ENCODE measurements at places on chromosomes 6 and 20.

- no peak for DNase-seq
Observed at GRCh38 chr6:88454658-88455057, 288.5 kb upstream of the CNR1 start.

- DNase-seq: no peak
Observed at GRCh38 chr20:62466806-62467537, 8.8 kb downstream of the GATA5 start.

GRCh38 chr6:112910256-112910655 is 563.1 kb downstream of the RFPL4B start:
- no peak for DNase-seq

GRCh38 chr20:62391165-62392076 is 4.5 kb downstream of the RPS21 start:
- DNase-seq: no peak

- no peak for DNase-seq
Observed at GRCh38 chr6:136549300-136550044, 750 bp downstream of the MAP7 start.

DNA sequence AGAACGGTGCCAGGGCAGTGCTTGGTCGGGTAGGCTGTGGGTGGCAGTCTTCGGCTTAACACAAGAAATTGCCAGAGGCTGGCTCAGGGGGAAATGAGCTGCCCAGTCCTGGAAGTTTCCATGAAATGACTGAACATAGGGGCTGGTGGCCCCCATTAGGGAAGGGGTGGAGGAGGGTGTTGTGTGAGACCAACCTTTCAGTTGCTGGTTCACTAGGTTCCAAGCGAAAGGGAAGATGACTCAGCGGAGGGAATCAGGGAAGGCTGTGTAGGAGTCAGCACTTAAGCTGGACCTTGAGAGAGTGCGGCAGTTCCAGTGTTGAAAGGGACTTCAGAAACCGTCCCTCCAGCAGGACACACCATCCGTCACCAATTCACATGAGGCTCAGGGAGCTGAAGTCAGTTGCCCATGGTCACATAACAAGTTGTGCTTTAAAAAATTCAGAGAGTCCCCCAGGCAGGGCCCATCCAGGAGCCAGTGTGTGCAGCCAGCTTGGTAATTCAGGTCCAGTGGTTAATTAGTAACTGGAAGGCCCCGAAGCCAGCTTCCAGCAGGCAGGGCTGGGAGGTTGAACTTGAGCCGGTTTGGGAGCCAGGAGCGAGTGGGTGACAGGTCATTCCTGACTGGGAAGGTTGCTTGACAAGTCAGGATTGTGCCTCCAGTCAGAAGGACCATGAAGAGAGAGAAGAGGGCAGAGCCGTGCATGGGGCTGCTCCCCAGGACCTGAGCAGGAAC is at the start of gene SGK2:
Gene SGK2 (plus strand): TSS at position 616 of the 735 bp plus-strand sequence. CDS start 7,469 bp downstream, outside the sequence.
- DNase-seq: no peak

DNA sequence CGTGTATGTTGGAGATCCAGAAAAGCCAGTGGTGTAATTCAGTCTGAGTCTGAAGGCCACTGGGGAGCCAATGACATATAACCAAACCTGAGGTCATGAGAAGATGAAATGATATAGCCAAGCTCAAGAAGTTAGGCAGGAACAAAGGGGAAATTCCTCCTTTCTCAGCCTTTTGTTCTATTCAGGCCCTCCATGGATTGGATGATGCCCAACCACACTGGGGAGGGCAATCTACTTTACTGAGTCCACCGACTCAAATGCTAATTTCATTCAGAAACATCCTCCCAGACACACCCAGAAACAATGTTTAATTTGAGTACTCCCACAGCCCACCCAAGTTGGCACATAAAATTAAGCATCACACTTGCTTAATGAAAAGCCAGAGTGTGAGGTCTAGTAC is 183.6 kb downstream of the GJA1 start:
- no peak for DNase-seq

DNA sequence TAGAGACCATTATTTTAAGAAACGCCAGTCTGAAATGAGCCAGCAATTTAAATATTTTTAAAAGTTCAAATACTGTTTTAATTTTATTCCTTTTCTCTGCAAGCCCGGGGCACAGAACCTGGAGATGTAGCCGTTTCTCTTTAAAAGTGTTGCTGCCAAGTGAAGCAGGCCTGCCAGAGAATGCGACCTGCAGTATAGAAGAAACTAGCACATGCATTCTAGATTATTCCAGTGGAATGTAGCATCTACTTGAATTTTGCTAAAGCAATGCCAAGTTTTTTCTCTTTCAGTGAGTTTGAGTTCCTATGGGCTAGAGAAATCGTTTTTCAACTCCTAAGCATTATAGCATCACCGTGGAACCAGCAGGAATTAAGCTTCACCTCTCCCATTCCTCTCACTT is 101.3 kb downstream of the QRSL1 start:
- DNase-seq: no peak

DNA sequence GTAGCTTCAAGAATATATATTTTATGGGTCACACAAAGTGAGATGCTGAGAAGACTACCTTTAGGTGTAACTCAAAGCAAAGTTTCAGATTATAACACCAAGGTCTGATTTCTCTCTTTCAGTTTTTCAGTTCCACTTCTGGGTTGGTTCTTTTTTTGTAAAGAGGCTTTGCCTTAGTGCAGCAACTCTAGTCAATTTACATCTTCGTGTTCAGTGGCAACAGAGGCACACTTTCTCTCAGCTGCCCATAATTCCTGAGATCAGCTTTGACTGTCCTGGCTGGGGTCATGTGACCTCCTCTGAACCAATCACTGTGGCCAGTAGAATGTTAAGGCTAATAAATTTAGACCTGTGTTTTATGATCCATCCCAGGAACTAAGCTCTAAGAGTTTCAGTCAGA is 120.2 kb downstream of the TINAG start:
- DNase-seq: no peak

DNA sequence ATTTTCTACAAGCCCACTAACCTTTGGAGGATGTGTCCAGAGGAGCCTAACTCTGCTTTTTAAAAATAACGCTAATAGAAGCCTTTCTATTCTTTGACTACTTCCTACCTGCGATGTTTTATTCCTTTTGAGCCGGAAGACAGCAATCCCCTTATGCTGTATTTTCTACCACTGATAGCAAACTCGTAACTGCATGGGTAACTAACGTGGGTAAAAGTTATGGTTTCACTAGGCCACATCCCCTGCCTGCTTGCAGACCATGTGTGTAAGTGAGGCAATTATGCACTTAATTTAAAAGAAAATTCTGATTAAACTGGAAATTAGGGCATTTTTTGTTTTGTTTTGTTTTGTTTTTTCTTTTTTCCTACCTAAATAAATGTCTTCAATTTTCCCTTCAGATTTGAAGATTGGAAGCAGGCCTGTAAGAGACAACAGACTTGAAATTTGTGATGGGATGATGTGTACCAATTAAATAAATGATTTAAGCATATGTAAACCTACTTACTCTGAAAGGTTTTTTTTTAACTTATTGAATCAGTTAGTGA is 931 bp downstream of the UFL1 start:
- DNase-seq: no peak

DNA sequence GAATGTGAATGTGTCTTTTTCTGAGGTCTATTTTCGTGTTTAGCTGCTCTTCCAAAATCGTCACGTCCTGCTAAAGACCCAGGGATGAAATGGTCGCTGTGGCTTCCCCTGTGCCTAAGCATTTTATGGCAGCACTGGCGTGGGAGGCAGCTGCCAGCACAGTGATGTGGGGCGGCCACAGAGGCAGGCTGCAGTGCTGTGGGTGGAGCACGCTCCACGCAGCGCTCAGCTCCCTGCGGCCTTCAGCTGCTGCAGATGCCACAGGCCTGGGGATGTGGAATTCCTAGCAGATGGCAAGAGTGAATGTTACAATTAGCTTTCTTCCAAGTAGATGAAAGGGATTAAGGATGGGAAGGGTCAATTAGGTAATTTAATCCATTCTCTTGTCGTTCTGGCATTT is 242.6 kb downstream of the SMOC2 start:
- DNase-seq: no peak

DNA sequence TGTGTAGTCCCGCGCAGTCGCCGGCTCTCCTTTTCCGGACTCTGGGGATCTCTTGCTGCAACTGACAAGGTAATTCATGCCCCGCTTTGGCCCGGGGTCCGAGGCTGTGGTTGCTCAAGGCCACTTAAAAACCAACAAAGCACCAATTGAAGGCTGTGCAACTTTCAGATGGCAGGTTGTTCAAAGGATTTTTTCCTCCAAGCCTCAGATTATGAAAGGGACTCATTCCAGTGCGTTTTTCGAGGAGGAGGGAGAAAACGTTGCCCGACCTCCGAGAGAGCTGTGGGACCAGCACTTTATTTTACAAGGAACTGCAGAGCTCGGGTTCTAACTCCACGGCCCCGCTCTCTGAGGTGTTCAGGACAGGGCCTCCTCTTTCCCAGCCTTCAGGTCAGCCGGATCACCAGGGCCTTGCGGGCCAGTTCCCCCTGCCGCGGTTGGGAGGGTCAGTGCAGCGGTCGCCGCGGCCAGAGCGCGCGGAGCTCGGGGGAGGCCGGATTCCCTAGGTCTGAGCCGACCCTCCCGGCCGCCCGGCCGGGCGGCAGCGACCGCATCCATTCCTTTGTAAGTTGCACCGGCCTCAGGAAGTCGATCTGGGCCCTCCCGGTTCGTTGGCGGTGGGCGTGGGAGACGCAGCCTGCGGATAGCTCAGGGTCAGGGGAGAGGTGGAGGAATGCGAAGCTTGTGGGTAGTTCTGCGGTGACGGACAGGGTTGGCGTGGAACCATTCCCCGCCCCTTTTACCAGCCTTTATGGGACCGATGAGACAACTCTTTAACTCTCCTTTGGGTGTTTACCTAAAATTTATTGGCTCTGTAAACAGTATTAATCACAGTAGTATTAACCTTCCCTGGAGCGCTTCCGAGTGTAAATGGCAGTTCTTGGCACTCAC is 1.6 kb downstream of the UTRN start:
- DNase-seq: peak; percentile 46

DNA sequence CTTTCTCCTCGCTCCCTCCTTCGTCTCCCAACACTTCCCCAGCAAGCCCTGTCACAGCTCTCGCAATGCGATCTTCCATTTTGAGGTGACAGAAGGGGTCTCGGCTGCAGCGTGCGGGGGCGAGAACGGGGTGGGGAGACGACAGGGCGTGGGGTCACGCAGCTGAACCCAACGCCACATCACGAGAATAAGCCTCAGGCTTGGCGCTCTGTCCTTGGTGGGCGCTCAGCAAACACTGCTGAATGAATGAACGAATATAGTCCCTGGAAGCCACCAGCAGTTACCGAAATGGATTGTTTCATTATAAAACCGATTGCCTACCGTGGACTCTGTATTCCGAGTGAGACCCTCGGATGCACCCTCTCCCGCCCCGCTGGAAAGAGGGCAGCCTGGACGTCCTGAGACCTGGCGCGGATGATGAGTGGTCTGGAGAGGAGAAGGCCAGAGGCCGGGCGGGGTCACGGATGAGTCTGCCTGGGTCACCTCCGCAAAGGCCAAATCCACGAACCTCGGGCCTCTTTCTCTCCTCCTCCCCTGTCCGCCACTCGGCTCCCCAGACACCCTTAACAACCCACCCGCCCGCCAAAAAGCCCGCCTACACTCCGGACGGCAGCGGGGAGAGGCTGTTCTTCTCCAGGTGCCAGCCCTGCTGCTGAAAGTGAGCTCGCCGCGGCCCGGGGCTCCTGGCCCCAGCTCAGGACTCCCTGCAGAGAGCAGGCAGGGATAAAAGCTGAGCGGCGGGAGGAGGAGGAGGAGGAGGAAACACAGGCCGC is 3.7 kb downstream of the NRN1 start:
- DNase-seq: no peak

- no peak for DNase-seq
Observed at GRCh38 chr6:75437421-75437891, 56.1 kb downstream of the FILIP1 start.

GRCh38 chr6:44660561-44661220 is 273.2 kb downstream of the CDC5L start:
- no peak for DNase-seq

GRCh38 chr6:149457316-149457884 is 27.4 kb downstream of the ZC3H12D start:
- DNase-seq: no peak

GRCh38 chr6:166617359-166617758 is 9.7 kb downstream of the RPS6KA2 start:
- no peak for DNase-seq

- DNase-seq: no peak
Observed at GRCh38 chr20:57106030-57106682, 160.3 kb downstream of the BMP7 start.

DNA sequence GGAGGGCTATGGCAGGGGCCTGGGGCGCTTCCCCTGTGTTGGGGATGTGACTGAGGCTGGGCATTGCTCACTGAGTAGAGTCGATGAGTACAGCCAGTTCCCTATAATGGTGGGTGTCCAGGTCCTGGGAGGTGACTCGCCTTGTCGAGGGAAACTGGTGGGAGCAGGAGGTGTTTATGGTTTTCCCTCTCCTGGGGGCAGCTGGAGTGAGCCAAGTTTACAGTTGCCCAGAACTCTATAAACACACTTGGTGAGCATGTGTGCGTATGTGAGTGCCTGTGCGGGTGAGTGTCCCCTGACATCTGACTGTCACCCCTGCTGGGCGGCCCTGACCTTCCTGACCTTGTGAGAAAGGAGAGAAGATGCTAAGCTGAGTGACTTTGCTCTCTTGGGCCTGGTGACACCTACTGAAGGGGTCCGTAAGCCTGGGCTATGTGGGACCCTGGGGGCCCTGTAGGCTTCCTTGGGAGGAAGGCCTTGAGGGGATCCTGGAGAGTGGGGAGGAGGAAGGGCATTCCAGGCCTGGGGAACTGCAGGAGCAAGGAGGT is 65.9 kb downstream of the VEGFA start:
- no peak for DNase-seq

DNA sequence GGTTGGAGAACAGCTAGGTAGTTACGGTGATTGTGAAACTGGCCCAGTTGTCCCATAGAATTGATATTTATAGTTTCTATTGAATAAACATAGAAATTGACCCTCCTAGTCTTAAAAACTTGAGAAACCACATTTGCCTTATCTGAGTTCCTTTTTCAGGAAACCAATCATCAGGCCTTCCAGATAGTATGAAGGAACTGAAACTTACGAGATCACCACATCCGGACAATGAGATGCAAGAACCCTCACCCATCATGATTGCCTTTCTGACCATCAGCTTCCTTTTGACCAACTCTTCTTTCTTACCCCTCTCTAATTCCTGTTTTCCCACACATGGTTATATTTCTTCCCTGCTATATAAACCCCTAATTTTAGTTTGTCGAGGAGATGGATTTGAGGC is 21.8 kb downstream of the SLC35F1 start:
- no peak for DNase-seq

DNA sequence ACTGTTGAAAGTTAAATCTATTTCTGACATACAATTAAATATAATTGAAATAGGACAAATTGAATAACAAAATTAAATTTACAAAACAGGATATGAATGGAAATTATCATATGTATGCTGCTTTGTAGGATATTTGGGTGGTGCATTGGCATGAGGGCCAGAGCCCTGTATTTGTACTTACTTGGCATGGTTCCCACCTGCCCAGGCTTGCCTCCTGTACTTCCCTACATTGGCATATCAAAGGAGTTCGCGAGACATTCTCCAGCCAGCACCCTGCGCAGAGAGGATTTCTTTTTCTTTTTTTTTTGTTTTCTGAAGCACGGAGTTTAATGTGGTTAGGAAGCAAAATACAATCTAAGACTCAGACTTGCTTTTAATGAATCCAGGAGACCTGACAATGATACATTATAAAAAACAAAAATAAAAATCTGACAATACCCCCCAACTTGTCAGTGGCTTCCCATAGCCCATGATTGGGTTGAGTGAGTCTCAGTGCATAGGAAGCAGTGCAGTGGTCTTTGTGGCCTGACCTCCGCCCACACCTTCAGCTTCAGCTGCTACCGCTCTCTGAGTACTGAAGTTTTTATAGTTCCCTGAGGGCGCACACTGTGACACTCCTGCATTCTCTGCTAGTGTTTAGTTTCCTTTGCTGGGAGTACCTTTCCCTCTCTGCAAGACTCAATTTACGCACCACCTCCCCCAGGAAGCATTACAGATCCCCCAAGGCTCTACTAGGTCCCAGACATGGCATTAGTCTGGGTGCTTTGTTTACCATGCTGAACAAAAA is 440.8 kb downstream of the UTRN start:
- DNase-seq: no peak
